Trophoblast cell (in vitro differentiated cells and primary cell): ENCODE measurements at places on chromosomes 6 and 20.

DNA sequence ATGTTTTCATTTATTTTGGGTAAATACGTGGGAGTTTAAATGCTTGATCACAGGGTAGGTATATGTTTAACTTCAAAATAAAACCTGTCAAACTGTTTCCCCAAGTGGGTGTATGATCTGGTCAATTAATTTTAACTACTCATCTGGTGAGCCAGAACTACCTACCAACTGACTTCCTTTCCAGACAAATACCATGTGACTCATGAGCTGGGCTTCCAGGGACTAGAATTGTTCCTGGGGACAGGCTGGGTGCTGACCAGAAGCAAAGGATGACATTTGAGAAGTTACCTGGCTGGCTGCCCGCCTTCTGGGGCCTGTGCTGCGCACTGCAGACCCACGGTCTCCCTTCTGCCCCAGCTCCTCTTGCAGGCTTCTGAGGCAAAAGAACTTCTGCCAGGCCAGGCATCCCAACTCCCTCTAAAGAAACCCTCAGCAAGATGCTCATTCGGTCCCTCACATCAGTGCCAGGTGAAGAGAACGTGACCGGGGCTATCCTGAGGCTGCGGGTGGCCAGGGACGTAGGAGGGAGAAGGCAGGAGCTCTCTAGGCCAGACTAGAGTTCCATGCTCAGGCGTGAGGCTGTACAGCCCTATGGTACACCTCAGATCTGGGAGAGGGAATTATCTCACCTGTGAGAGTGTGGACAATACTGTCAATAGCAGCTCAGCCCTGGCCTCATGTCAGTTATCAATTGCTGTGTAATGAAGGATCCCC lies 103.6 kb downstream of the JPH2 start:
- DNase-seq: no peak

DNA sequence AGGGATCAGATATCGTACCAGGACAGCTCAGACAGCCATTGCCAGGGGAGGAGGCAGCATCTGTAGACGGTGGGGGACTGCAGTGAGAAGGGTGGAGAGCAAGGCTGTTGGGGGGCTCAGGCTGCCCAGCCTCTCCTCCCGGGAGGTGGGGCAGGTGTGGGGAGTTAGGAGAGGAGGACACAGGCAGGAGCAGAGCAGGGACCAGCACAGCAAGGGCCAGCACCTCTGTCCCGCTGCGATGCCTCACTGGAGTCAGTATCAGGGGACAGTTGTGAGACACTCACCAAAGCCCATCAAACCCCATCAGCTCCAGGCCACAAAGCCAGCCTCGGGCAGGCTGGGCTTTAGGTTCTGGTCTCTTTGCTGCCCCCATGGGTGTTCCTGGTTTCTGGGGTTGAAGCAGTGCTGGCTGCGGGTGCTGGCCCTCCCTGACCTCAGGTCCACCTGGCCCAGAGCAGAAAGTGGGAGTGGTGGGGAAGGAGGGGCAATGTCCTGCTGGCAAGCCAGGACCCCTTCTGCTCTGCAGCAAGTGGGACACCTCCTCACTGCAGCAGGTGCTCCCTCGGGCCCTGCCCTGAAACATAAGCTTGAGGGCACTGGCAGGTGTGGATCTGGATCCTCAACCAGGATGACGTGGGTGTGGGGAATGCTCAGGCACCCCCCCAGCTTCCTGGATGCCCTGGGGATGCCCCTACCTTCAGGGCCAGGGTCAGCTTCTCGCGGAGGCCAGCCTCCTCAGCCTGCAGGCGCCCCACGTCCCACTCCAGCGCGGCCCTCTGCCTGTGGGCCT lies 83.4 kb downstream of the GINS1 start:
- no peak for DNase-seq

DNA sequence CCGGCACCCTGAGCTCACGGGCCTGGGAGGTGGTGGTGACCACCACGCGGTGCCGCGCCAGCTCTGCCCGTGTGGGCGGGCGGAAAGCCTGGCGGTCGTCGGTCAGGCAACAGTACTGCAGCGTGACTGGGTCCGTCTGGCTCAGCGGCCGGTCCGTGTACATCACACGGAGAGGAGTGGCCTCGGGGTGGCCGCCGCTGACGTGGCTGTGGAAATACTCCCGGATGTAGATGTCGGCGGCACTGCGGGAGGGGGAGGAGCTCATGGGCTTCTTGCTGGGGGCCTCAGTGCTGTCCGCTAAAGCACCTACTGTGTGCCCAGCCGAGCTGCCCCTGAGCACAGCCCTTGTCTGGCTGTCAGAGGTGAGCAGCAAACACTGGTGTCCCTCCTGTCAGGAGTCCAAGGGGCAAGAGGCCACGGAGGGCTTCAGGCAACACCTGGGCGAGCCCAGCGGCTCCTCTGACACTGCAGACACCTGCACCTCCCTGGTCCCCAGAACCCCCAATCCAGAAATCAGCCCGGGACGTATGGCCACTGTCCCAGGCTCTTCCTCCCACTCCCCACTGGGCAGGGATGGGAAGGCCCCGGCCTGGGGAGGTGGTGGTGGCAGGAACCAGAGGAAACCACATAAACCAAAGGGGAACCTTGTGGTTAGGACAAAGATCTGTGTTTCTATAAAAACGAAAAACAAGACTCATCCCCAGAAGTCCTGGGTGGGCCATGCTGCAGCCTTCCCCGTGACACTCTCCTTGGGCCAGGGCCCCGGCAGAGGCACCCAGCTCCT lies 6.5 kb downstream of the HELZ2 start:
- DNase-seq: peak; percentile 33

GRCh38 chr6:158766621-158767455 lies 52.3 kb downstream of the EZR start:
- DNase-seq: no peak

DNA sequence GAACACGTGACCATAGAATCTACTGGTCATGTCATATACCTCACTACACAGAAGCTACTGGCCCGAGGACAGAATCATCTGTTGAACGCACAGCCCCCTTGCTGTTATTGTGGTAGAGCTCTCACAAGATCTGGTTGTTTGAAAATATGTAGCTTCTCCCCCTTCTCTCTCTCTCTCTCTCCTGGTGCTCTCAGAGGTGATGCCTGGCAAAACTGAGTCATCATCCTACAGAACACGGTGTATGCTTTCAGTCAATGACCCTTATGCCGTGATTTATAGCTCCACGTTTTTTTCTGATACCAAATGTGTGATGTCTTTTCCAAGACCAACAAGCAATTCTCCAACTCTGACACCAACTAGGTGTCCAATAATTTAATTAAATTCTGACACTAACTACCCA lies 13.0 kb upstream of the RBM24 start:
- DNase-seq: peak; percentile 26

DNA sequence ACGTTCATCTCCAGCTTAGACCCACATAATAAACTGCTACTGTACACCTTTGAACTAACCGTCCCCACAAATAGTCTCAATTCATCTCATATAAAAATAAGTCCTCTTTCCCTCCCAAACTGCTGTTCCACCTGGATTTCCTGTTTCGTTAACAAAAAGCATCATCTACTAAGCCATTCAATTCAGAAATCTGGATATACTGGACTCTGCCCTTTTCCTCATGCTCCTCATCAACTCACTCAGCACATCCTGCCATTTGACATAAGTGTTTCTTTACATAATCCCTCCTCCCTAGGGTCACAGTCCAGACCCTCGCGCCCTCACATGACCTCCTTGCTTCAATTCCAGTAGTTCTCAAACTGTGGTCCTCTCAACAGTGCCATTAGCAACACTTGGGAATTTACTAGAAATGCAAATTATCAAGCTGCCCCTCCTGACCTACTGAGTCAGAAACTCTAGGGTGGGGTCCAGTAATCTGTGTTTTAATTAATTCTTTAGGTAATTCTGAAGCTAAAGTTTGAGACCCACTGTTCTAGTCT lies 4.5 kb downstream of the MKKS start:
- no peak for DNase-seq
